ENCODE measurements at places on chromosomes 1 and 21.

DNA sequence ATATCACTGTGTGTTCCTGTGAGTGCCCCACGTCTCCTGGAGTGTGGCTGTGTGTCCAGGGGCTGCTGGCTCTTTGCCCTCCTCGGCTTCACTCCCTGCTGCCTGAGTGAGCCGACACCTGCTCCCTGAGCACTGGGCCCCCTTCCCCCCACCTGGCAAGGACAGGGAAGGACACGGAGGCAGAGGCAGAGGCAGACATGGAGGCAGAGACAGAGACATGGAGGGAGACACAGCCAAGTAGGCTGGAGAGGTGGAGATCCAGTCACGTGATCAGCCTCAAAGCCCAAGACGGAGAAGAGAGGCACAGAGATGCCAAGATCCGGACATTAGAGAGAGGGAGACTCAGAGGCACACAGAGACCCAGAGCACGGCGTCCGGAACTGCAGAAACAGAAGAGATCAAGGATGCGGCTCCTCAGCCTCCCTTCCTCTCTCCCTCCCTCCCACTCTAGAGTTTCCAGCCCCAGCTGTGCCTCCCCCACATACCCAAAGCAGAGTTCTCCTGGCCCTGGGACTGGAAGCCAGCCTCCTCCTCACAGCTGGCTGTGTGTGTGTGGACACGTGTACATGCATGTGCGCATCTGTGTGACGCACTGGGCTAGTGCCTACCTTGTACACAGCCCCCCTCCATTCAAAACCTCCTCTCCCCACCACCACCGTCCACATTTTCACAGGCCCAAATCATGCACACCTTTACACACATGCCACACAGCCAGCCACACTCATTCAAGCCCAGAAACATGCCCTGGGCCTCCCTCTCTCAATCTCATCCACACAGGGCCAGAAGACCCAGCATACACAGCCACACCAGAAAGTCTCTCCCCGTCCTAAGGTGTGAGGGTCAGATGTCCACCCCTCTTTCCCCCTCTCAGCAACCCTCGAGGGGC lies 39.1 kb upstream of the WASF2 start:
- DNase-seq: no peak

- DNase-seq: no peak
Measured at GRCh38 chr1:150299716-150300115, 6.1 kb downstream of the MRPS21 start.

- no peak for DNase-seq
Measured at GRCh38 chr1:47965816-47966215, 31.4 kb downstream of the TRABD2B start.

DNA sequence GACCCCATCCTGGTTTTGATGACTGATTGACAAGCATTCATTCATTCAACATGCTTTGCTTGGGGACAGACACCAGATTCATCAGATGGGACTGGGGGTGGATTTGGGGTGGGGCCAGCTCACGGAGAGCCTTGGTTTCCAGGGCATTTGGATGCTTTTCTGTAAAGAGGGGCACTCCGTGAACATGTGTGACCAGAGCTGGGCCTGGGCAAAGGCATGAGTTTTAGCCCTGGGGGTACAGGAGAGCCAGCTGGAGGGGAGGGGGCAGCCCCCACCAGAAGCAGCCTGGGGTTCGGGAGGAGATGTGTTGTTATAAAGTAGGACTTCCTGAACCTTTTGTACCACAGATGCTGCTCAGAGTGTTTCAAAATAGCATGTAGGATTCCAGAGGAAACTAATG lies 99.7 kb downstream of the RIPK4 start:
- no peak for DNase-seq

GRCh38 chr21:36910581-36911307 lies 55.7 kb downstream of the HLCS start:
- DNase-seq: no peak

DNA sequence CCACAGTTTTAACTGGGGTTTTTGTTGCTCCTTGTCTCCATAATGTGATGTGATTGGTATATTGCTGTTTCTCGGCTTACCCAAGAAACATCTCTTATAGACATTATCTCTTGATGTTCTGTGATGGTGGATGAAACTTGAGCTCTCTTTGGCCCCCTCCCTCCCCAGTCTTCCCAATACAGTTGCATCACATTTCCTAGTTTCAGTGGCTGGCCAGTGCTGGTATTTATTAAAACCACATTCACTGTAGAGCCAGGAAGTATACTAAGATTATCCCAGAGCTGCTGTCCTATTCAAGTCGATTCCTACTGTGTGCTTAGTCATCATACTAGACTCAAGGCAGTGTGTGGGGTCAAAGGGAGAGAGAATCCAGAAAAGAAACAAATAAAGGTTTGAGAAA lies 244.4 kb downstream of the KAZN start:
- DNase-seq: no peak

DNA sequence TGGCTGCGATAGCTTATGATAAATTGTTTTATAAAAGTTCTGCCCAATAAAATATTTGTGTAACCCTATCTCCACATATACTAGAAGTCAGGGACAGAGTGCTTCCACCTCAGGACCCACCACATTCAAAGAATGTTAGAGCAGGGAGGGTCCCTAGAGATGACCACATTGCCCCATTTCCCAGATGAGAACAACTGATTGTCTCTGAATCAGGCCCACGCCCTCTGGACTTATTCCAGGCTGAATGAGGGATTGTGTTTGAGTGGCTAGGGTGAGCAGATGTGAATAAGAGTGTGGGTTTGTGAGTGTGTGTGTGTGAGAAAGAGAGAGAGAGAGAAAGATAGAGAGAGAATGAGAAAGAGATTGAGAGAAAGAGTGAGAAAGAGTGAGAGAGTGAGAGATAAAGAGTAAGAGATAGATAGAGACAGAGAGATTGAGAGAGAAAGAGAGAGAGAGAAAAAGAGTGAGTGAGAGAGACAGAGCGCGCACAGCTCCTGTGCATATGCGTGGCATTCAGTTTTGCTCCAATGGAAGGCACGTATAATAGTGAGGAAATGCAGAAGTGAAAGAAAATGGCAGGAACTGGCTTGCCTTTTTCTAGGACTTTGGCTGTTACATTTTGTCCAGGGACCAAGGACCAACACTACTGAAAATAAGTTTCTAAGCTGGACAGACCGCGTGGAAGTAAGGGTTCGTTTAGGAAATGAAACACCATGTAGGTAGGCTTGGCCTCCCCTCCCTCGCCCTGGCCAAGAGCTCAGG lies 94.1 kb downstream of the ABCA4 start:
- DNase-seq: no peak

GRCh38 chr1:200488375-200489165 lies 78.7 kb upstream of the ZNF281 start:
- no peak for DNase-seq

GRCh38 chr1:157177733-157178394 lies 39.7 kb upstream of the ETV3 start:
- no peak for DNase-seq

- DNase-seq: no peak
Measured at GRCh38 chr1:151912973-151913372, 3.7 kb upstream of the THEM4 start.

DNA sequence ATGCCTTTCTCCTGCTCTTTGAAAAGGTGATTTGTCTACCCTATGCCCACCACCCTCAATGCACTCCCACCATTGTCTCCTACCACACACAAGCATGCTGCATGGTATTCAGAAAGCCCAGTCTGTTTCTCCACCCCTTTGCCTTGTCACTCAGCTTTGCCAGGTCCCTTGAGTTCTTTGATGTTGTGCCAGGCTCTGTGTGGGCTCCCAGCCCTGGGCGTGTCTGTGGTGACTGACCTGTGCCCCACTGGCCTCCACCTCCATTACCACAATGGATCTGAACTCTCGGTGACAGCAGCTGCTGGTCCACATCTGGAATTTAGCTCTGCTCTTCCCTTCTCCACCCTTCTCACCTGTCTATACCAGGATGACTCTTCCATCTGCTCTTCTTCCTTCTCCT lies 34.9 kb downstream of the ATP2B4 start:
- DNase-seq: no peak

GRCh38 chr1:17215545-17215890 lies 10.6 kb downstream of the PADI1 start:
- DNase-seq: no peak

DNA sequence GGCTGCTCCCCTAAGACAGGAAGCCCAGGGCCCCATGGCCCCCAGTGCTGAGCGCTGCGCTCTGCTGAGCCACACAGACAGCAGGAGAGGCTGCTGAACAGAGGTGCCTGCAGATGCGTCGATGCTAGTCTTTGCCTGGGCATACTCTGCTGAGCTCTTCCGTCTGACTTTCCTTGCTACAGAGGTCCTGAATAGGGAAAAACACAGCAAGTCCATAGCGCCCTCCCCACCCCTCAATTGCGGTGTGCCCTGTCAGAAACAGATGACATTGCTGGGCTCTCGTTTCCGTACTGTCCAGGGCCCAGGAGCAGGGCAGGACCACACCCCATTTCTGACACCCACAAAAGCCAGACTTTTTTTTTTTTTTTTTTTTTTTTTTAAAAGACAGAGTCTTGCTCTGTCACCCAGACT lies 252.5 kb downstream of the SDCCAG8 start:
- no peak for DNase-seq

DNA sequence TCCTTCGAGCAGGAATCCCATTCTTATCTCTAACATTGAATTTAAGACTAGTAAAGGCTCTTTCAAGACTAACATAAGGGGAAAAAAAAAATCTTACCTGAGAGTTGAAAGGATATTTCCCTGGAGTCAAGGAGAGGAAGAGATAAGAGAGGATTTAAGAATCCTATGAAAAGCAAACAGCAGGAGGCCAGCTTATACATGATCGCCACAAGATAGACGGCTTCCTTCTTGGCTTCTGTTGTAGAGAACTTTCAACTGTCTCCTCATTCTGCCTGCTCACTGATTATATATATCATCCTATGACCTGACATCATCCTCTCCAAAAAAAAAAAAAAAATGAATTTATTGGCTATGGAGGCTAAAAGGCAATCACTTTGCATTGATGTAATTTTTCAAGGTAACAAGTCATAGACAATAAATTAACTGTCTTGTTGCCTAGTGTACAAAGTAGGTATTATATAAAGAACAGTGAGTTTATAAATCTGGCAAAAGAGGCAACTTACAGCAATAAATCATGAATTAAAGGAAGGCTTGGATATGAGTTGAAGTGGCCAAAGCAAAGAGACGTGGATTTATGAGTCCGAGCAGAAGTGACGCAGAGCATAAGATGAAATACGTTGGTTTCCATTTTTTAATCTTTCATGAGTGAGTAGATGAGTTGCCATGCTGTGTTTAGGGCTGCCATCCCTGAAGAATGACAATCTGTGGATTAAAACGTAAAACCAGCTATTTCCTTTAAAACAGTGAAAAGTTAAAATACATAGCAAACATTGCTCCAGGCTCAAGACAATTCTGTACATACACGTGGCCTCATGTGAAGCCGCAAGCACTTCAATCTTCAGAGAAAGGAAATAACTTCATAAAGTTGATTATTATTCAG lies at the start of gene UTS2:
Gene UTS2 (minus strand): TSS at position 262 of the 880 bp plus-strand sequence. CDS start 62 bp downstream, at position 200.
- DNase-seq: no peak

GRCh38 chr1:11188858-11189451 lies at the start of gene ANGPTL7:
Gene ANGPTL7, plus strand, starts transcription at chr1:11189355. Its CDS starts 225 bp downstream, at chr1:11189580.
- no peak for DNase-seq

DNA sequence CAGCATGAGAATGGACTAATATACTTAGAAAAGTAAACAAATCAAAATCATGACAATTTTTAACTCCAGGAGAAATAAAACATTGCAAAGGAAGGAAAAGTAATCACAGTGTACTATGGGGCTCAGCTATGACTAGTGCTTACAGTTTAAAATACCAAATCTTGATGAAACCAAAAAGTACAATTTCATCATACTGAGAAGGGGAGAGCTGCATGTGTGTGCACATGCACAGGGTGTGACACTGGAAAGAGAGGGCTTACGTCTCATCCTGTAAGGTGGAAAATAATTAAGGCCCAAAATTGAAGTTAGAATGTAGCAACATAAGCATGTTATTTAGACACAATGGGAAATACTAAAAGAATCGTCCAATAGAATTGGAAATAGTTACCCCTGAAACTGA lies 64.6 kb downstream of the OMA1 start:
- DNase-seq: no peak

DNA sequence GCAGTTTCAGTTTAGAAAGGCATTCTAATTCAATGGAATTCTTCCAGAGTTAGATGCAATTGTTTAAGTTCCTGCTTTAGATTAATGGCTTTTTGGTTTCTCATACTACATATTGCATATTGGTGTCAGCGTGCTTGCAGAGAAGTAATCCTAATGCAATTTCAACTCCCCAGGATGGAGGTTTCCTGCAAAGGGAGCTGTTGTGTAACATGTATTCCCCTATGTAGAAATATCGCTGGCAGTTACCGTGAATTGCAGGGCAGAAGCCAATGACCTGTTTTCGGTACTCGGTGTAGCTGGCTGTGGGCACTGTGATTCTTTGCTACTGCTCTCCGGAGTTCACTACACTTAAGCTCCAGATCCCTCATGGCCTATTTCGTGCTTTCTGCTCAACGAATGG lies 256.1 kb upstream of the PTBP2 start:
- no peak for DNase-seq

GRCh38 chr1:69320757-69321211 lies 246.9 kb upstream of the LRRC7 start:
- DNase-seq: no peak

GRCh38 chr1:226827968-226828513 lies 42.4 kb upstream of the PSEN2 start:
- peak; percentile 96 for DNase-seq

GRCh38 chr1:14332158-14332557 lies 266.3 kb upstream of the KAZN start:
- DNase-seq: no peak

DNA sequence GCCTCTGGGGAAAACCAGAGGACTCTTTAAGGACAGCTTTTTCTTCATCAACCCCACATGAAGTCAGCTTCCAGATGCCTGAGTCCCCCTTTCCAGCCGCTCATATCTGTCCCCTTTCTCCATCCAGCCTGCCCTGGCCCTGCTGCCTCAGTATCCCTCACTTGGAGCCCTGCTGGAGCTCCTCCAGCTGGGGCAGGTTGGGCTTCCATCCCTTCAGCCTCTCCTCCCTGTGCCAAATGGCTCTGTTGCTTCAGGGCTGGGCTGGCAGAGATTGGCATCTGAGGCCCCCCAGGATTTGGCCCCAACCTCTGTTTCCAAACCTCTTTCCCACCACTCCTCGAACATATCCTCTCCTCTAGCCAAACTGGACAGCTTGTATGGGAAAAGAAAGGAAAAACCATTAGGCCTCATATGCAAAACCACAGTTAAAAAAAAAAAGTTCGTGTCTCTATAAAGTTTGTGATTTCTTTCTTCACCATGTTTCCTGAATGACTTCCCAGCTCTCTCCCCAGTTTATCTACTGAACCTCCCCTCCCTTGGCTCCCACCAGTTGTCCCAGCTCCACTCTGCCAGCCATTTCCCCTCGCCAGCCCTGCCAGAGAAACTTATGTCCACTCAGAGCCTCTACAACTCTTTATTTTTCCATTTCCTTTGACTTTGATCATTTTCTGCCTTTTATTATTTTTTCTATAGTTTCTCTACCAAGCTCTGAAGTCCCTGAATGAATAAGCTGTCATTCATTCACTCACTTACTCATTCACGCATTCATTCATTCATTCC lies 217.9 kb downstream of the FOXD2 start:
- no peak for DNase-seq

GRCh38 chr1:53391296-53391695 lies 63.4 kb upstream of the LRP8 start:
- DNase-seq: no peak
